H4 (cell line): ENCODE measurements at places on chromosomes 5 and 9. TPM values are rescaled to one million over a fixed set of nuclear protein-coding genes. Genes with fewer than 3 reads are reported as not detected.

Gene LVRN
- not detected in 2 replicates for total RNA-seq

Gene RPL7A
- total RNA-seq, result 2,696 and 2,716 TPM in 2 replicates

Gene DBH
- not detected in 2 replicates for total RNA-seq

- no peak for DNase-seq
Observed at GRCh38 chr9:131598121-131598520, 52.8 kb downstream of the PRRT1B start.

Gene GDNF
- not detected in 2 replicates for total RNA-seq

Gene OR1J2
- not detected in 2 replicates for total RNA-seq

Gene FAM170A
- total RNA-seq, result not detected in 2 replicates

Gene ENHO
- total RNA-seq, result 1.9 and 2.3 TPM in 2 replicates

Gene IRX4
- not detected in 2 replicates for total RNA-seq

Gene CDC25C
- total RNA-seq, result 21.6 and 25.1 TPM in 2 replicates
